ENCODE measurements at places on chromosomes 5 and 9.

DNA sequence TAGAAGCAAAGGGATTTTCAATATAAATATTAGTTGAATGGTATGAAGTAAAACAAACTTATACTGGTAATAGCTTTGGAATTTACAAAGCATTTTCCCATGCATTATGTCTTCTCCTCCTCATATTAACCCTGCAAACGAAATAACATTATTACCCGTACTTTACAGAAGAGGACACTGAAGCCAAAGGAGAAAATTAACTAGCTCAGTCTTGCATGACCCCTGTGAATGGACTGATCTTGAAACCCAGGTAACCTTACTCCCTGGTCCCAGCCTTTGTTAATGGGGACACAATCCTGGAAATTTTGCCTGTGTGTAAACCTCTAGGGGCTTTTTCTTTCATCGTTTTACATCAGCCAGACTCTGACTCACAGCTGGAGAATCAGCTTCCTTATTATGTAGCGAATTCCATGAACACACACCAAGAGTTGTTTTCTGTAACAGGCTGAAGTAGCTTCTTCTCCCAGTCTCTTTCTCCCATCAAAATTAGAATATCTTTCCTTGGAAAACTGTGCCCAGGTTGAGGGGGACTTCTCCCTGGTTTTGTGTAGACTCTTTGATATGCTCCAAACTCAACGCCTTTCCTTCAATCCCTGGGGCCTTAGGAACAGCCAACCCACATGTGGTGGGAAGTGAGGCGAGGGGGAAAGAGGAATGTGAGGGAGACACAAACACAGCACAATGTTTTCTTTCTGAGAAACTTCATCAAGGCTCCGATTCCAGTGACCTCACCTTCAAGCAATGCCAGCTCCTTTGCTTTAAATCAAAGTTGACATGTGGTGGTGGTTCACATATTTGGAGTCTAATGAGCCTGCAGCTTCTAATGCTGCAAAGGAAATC lies 480.9 kb upstream of the PAPPA start:
- DNase-seq: no peak

GRCh38 chr5:163366757-163367156 lies 70.6 kb upstream of the CCNG1 start:
- no peak for DNase-seq

GRCh38 chr5:570886-571285 lies 41.3 kb upstream of the CEP72 start:
- no peak for DNase-seq

DNA sequence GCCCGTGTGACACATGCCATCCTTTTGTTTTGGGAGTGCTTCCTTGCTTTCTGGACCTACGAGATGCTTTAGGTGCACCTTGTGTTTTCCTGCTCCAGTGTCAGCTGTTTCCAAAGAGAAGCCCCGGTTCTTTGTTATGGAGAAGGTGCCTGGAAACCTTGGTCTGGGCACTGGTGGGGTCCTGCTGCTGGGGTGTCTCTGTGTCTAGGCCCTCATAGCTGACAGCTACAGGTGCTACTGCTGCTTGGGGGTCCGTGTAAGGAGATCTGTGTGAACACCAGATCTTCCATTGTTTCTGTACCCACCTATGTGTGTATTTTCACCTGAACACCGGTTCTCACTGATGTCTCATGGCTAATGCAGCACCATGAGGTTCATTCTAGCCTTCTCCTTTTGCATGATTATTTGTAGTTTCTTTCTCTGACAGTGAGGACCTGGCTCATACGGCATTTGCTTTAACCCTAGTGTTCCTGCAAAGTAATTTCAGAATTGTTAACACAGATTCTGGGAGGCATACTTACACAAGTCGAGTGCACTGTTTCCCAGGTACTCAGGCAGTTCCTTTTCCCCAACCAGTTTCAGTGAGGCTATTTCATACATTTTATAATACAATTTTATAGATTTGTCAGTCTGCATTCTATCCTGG lies 13.2 kb upstream of the FAM120AOS start:
- DNase-seq: no peak

DNA sequence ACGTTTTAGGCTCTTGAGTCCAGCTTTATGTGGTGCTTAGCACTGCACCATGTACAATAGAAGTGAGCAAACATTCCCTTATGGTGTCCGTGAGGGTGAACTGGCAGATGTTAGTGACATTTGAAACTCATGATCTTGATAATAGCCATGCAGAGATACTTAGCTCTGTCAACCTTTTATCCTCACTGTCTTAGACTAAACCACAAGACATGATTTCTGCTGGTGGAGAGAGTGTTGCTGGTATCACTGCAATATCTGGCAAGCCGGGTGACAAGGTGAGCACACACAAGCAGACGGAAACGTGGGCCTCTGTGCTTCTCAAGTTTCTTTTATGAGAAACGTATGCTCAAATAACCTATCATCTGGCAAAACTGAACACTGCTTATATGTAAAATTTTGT lies 68.4 kb downstream of the CAST start:
- DNase-seq: no peak

DNA sequence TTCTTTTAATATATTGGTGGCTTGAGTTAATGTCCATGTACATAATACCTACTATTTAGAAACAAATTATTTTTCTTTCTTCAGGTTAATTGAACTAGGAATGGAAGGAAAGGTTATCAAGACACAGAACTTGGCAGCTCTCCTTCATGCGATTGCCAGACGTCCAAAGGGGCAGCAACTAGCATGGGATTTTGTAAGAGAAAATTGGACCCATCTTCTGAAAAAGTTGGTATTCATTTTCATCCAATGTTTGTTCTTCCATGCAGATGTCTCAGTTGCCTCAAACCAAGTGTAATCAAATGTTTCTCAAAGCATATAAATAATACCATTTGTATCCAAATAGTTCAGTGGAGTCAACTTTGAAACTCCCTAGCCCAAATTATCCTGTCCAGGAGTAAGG lies 22.6 kb upstream of the LNPEP start:
- no peak for DNase-seq

DNA sequence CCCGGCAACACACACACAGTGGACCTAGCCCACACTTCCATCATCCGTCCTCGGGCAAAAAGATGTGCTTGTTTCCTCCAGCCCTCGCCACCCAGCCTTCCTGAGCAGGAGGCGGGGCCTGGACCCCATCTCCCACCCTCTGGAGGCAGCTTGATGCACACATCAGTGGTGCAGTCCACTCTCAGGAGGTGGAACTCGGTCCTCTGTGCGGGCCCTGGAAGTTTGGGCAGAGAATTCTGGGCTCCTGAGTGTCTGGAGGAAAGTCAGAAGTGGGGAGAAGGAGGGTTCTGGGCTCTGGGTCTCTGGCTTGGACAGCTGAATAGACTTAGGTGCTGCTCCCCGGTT lies 54.0 kb upstream of the NEURL1B start:
- no peak for DNase-seq

DNA sequence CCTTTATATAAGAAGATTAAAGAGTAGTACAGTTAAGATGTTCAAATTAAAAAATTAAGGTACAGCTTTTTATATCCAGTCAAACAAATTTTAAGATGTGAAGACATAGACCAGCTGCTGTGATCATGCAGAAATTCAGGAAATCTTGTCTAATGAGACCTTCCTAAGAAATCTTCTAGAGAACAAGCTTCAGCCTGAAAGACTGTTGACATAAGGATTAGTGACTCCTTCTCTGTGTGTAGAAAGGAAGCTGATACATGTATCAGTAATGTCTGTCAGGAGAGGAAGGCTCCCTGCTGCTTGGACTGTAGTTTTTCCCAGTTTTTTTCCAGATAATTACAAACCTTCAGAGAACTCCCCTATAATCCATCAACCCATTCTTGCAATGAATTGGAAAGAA lies 75.8 kb upstream of the PCSK5 start:
- DNase-seq: no peak

- no peak for DNase-seq
Observed at GRCh38 chr9:136902259-136902821, 16.0 kb downstream of the TRAF2 start.

DNA sequence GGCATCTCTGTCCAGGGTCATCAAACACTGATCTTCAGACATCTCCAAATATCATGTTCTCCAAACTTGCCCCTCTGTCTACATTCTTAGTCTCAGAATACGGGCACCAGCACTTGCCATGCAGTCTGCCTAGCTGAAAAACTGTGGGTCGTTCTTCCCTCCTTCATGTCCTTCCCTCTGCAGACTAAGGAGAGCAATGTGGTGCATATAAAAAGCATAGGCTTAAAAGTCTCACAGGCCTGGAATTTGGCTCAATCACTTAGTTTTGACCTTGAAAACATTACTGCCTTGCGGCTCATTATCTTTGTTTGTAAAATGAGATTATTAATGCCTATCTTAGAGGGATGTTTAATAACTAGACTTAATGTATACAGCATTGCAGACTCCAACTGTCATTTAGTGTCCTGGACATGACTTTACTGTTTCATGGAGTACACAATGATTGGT lies 362.8 kb downstream of the NPR3 start:
- no peak for DNase-seq

GRCh38 chr5:149470942-149471341 lies 80.3 kb downstream of the CSNK1A1 start:
- no peak for DNase-seq
